ENCODE measurements at places on chromosomes 3 and 15.

GRCh38 chr3:116886202-116886893 is 176.8 kb downstream of the TUSC7 start:
- no peak for DNase-seq

GRCh38 chr3:142963516-142964448 is at the start of gene PAQR9:
Gene PAQR9 (minus strand): TSS chr3:142963674. CDS start chr3:142963336, 338 bp downstream.
- DNase-seq, result peak; percentile 54

- DNase-seq, result no peak
These were observed 132.8 kb upstream of the SMAD3 start for GRCh38 chr15:66932634-66933024.

- no peak for DNase-seq
These were observed at the start of gene ZDHHC19 for GRCh38 chr3:196210673-196211556. Gene ZDHHC19 (minus strand): TSS chr3:196211400. CDS start chr3:196211315, 85 bp downstream.

- DNase-seq, result no peak
These were observed 479.4 kb upstream of the CBLB start for GRCh38 chr3:106348139-106348690.

DNA sequence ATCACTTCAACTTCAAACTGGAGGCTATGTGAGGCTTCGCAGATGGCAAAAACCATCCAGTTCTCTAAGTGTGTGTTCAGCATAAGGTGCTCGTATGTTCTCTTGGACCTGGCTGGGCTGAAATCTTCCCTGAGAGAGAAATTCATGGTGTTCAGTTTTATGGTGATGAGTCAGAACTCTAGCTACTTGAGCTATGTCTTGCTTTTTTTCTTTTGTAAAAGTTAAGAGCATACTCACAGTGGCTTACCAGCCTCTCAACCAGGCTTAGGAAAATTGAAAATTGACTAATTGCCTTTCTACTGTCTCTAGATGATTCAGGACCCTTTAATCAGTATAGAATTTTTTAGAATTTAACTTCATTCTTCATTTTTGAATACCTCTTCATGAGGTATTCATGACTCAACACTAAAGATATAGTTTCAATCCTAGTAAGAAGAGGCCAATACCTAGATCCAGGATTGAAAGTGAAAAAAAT is 617.5 kb downstream of the TBL1XR1 start:
- no peak for DNase-seq

GRCh38 chr15:101497017-101497416 is 7.5 kb upstream of the PCSK6 start:
- peak; percentile 35 for DNase-seq

DNA sequence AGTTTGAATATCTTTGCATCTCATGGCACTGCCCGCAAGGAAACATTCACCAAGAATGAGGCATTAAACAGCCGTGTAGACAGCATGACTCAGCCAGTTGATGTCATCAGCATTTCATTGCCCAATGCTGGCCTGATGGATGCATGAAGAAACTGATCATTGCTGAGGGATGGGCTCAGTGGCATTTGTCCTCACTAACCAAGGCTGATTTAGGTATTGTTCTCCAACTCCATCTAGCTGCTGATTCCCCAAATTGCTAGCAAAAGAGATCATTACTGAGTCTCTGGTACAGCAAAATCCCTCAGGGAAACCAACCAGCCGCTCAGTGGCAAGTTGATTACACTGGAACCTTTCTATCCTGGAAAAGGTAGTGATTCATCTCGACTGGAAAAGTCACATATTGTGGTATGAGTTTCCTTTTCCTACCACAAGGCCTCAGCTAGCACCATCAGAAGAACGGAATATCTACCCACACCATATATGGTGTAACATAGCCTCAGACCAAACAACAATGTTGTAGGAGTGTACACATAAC is 186.5 kb upstream of the GAP43 start:
- DNase-seq, result no peak

- DNase-seq, result peak; percentile 74
These were observed 3.1 kb downstream of the GP5 start for GRCh38 chr3:194395778-194396538.

DNA sequence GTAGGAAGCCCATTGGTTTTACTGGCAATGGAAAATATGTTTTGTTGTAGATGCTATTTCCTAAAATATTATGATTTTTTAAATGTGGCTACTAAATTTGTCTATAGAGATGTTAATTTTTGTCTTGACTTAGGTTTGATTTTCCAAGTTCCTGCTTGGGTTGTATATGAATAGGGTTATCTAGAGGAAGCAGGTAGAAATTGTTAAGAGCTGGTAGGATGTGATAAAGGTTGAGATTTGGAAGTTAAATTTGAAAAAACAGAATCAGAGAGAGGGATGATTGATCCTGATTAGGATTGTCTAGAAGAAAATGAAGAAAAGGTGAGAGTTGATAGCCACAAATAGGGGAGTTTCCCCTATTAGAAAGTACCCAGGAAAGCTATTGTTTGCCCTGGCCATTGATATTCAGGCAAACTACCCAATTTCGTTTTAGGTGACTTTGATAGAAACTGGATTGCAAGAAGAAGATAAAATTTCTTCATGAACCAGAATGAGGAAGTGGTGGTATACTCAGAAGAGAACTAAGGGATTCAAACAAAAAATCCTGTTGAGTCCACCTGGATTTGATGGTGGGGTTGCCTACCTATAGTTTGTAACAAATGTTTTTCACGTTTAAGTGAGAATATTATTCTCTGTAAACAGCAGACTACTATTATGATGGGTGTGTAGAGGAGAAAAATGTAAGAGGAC is 91.2 kb upstream of the PHLDB2 start:
- DNase-seq, result no peak

DNA sequence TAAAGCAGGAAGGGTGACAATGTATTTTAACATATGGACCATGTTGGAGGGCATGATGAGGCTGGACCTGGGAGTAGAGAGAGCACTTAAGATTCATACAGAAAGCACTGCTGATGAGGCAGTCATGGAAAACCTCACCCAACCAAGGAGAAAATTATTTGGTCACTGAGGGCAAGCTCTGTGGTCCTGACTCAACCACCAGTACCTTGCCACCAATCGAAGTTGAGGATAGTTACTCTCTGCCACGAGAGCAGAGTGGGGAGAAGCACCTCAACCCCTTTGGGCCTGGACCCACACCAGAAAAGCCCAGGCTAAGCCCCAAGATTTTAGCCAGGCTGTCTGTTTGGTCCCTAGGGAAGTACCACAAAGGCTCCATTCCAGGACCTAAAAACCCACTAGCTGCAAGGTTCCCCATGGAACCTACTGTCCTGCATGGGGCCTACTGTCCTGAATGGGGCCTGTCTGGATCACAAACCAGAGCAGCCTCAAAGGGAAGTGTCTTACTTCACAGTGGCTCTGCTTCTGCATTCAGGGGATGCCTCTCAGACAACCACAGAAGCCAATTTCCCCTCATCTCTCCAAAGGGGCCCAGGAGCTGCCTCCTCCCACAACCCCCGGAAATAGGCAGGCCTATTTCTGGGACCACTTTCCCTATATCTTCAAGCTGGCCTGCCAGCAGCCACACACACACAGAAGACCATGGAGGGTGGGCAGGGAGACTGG is 4.2 kb downstream of the CCDC71 start:
- DNase-seq, result no peak

GRCh38 chr15:100778831-100779288 is 100.8 kb upstream of the ALDH1A3 start:
- DNase-seq, result peak; percentile 77

DNA sequence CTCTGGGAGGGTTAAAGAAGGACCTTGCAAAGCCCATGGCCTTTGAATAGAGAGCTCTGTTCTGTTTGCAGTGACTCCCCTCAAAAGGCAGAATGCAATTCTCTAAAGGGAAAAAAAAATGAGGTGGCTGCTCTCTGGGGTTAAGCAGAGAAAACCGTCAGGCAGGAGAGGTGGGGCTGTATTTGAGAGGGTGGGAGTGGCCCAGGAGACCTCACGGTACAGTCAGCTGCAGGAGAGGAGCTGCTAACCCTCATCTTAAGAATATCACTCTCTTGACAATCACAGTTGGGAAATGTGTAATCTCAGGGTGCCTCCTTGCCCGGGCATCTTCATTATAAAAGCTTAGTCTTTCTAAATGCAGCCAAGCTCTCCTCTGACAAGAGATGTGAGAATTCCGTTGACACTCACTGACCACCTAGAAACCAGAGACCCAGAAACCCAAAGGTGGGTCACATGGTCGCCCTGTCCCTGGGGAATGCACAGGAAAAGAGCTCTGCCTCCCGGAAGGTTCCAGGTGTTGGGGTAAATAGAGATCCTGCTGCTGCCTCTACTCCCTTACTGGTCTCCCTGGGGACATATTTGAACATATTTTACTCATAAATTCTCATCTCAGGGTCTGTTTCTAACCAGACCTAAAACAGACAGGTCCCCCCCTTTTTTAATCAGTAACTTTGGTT is 159.1 kb upstream of the CTDSPL start:
- DNase-seq, result no peak

GRCh38 chr3:121896823-121897222 is 2.6 kb downstream of the SLC15A2 start:
- no peak for DNase-seq

DNA sequence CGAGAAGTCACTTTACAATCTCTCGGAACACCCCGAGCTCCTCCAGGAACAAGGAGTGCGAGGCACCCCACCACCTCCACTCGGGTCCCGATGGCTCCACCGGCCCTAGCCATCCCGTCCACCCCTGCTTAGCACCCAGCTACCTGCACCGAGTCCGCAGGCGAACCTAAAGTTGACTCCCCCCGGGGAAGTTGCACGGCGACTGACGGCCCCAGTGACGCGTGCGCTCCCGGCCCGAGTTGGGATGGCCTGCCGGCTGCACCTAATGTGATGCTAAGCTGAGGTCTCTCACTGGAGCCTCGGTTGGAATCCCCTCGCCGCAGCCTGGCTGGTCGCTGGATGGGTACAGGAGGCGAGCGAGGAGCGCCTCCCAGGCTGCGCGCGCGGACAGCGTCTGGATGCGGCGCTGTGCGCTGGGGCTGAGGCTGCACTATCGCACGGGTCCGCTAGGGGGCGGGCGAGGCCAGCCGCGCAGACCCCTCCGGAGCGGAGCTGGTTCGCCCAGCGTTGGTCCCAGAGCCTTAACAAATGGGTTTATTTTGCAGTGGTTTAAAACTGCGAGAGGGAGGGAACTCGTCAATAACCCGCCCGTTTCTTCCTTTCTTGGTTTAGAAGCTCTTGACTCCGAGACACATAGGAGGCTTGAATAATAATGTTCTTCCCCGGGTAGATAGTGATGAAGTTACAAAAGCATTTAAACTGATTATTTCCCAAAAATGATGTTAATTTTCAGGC is at the start of gene OXTR:
Gene OXTR, minus strand, starts transcription at position 526 of the 735 bp plus-strand sequence. CDS start 1,426 bp downstream, outside the sequence.
- peak; percentile 86 for DNase-seq

DNA sequence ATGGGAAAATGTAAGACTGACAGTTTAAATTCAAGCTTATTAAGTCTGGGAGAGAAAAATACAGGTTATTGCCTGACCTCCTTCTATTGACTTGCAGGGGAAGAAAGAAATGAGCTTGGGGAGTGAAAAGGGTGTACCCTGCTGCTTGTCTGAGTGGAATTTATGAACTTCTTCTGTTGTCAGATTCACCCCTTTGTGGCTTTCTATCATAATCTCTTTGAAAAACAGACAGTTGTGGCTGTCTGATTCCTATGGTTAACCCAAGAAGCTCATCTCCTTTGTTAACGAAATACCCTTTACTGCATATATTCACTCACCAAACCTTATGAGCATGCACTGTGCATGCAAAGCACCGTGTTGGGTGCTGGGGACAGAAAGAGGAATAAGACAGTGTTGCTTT is 22.5 kb downstream of the GPD1L start:
- no peak for DNase-seq

DNA sequence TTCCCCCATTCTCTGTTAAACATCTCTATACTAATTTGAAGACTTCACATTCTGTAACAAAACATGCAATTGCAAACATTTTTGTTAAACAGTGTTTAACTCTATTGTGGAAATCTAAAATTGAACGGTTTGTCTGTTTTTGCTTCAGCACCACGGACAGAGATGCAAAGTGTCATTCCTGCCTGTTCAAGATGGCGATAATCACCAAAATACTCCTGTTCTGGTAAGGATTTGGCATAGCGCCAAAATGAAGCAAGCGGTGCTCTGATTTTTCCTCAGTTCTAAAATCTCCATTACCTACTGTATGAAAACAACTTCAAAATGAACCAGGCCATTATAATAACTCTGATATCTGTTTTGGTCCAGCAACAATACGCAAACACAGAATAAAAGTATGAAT is 129.7 kb upstream of the TUSC7 start:
- no peak for DNase-seq

- peak; percentile 49 for DNase-seq
These were observed 92.1 kb upstream of the CHD2 start for GRCh38 chr15:92807971-92808571.

- no peak for DNase-seq
These were observed 142.3 kb upstream of the SOX2 start for GRCh38 chr3:181569356-181569940.

DNA sequence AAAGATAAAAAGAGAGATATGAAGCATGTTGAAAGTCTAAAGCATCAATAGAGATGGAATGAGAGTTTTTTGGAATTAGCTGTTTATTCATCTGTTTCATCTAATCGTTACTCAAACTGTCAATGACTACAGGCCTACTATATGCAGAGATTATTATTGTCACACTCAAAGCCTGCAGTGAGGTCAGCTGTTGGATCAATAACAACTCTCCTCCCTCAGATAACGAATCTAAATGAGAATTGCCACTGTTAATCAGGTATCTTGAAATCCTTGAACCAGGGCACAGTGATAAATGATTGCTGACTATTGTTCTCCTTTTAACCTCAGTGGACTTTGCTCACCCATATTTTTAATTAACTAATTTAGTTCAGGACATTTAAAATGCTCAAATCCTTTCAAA is 192.3 kb upstream of the SGO1 start:
- DNase-seq, result no peak

- no peak for DNase-seq
These were observed 287.2 kb downstream of the CGGBP1 start for GRCh38 chr3:87771337-87772192.

DNA sequence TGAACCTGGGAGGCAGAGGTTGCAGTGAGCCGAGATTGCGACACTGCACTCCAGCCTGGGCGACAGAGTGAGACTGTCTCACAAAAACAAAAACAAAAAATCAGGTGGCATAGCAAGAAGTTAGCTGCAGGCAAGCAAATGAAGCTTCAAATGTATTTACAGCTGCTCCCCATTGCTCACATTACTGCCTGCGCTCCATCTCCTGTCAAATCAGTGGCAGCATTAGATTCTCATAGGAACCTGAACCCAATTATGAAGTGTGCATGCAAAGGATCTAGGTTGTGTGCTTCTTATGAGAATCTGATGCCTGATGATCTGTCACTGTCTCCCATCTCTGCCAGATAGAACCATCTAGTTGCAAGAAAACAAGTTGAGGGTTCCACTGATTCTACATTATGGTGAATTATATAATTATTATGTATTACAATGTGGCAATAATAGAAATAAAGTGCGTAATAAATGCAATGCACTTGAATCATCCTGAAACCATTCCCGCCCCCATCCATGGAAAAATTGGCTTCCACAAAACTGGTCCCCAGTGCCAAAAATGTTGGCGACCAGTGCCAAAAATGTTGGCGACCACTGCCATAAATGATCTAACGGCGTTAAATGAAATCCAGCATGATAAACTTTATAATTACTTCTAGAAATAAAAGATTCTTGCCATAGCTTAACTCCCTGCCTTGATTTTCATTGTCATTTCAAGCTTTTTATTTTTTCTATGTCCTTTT is 616.7 kb upstream of the NAALADL2 start:
- no peak for DNase-seq
